ENCODE measurements at places on chromosomes 11 and 22.
A peak's percentile ranks its signal among the peaks of the same experiment; 100 is the strongest.

- no peak for DNase-seq
Observed at GRCh38 chr11:535210-535518, 212 bp downstream of the HRAS start.

DNA sequence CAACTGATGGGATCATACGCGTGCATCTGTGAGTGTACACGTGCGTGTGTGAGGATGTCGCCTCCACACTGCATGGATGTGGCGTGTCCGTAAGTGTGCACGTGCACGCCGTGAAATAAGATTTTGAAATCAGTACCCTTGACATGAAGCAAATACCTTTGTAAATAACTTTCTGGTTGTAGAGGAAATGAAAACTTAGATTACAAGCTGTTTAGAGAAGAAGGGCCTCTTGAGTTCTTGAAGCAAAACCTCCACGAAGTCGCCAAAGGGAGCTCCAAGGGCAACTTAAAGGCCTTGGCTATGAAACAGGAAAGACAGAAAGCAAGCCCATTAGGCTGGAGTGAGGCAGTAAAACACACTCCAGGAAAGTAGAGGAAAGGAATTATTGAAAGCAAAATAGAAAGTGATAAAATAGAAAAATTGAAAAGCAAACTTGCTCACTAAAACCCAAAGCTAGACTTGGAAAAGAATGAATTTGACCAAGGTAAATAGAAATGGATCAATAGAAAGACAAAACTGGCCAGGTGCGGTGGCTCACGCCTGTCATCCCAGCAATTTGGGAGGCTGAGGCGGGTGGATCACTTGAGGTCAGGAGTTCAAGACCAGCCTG, 29.7 kb upstream of the TOLLIP start:
- no peak for DNase-seq

DNA sequence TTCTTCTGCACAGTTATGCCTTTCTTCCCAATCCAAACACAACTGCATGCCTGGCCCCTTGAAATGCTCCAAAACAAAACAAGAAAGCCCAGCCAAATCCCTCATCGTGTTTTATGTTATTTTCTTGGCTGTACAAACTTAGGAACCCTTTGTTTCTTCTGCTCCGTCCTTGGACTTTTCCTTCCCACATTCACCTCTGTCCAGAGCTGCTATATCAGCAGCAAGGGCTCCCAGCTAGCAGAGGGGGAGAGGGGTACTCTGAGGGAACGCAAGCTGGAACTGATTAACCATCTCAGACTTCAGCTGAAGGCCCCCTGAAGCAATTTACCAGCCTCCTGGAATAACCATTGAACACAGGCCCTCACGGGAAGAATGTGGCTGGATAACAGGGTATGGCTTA, 214.7 kb downstream of the TENM4 start:
- no peak for DNase-seq

- no peak for DNase-seq
Observed at GRCh38 chr22:40020956-40021355, 26.2 kb downstream of the FAM83F start.

DNA sequence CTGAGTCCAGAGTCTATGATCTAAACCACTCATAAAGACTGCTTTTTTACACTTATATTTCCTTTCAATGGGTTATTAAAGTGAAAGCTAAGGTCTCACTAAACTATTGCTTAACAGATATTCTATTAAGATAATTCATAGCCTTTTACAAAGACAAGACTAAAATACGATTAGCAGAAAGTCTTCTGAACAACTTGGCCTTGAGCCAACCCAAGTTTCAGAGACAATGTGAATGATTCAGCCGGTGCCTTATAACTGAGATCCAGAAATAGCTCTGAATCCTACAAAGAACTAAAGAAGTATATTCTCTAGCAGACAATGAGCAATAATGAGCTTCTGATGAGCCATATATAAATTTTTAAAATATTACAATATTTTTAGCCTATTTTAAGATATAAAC, 41.5 kb upstream of the CARD18 start:
- no peak for DNase-seq

DNA sequence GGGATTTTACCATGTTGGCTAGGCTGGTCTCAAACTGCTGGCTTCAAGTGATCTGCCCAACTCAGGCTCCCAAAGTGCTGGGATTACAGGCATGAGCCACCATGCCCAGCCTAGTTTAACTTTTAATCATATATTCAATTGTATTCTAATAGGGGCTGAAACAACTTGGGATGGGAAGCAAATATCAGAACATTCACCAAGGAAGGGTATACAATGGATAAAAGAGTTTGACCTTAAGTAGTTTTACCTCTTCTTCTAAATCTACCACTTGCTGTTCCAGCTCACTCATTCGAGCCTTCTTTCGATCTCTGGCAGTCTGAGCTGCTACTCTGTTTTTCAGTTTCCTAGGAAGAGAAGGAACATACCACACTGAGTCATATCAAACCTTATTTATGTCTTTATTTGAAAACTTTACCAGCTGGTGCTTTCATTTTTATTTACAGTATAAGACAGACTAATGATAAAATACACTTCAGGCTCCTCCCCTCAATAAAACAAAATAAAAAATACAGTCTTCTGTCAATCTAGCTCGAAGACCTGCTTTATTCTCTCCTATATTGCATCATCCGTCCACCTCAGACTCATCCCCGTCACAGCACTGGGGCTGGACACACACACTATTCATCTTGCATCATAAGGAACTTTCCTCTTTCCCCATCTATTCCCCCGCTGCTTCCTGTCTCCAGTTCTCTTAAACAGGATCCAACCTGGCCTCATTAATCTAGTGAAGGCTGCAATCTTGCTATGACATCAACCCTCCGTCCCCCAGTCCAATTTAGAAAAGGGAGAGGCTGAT, 1.4 kb downstream of the XBP1 start:
- no peak for DNase-seq

GRCh38 chr11:103051981-103052380, 40.0 kb downstream of the DCUN1D5 start:
- DNase-seq, result no peak

GRCh38 chr11:44936525-44936924, 14.2 kb downstream of the TP53I11 start:
- peak; percentile 79 for DNase-seq

DNA sequence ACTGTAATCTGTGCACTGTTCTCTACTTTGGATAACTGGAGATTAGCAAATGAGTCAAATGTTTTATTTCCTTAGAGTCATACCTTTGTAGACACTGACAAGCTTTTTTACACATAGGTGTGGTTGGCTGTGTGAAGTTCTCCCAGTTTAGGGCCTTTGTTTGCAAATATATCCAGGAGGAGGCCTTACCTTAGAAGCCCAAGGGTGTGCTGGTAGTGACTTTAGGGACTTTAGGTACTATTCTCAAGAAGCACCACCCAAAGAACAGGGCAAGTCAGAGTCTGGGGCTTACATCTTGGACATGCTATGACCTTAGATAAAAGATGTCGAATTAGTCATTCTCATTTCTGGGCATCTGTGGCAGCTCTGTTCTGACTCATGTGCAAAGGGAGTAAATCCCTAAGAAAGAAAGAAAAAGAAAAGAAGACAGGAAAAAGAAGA, 4.8 kb upstream of the FAR1 start:
- no peak for DNase-seq

DNA sequence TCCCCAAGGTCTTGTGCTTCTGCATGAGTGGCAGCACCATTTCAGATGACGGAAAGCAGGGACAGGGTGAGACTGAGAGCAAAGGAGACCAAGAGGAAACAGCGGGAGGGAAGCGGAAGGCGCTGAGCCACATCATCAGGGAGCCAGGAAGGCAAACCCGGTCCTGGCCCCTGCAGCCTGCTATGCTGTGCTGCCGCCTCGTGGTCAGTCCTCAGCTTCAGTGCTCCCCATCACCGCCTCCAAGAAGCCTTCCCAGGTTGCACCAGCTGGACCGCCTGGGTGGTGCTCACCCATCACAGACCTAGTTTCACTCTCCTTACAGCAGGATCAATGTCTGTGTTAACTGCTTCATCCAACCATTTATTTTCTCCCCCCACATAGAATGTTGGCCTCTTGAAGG, 73.0 kb upstream of the PHF21B start:
- DNase-seq, result no peak

- DNase-seq, result no peak
Observed at GRCh38 chr11:101686514-101686913, 102.7 kb upstream of the TRPC6 start.

GRCh38 chr22:37482244-37482643, 3.9 kb downstream of the MFNG start:
- DNase-seq, result no peak

GRCh38 chr11:109791337-109791736, 301.9 kb upstream of the ZC3H12C start:
- no peak for DNase-seq

- DNase-seq, result no peak
Observed at GRCh38 chr22:20840646-20841371, 17.8 kb downstream of the PI4KA start.

- peak; percentile 53 for DNase-seq
Observed at GRCh38 chr22:41699264-41700107, at the start of gene MEI1. Gene MEI1 (plus strand): TSS chr22:41699503. CDS start chr22:41699539, 36 bp downstream.

DNA sequence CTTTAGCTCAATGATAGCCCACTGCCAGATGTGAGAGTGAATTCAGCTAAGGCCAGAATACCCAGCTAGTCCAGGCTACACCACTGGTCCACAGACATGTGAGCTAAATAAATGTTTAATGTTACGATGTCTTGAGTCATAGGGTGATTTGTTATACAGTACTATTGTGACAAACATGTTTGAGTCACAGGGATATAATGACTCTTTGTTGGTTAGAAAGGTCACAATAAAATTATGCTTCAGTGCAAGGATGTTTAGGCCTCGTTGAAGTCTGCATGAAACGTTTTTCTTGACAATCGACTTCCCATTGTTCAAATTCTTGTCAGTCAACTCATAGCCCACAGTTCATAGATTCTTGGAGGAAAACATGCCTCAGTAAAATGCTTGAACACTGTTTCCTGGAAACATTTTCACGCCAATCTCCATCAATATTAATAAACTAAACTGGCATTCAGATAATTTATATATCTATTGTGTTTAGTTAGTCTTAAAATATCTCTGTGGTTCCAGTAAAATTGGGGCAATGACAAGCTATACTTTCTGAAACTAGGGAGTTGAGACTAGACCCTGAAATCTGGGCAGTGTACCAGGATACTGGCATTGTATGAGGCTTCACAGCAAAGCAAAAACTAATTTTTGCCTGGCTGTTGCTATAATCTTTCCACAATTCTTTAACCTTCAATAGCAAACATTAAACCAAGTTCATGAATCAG, 650.8 kb upstream of the KIRREL3 start:
- no peak for DNase-seq

DNA sequence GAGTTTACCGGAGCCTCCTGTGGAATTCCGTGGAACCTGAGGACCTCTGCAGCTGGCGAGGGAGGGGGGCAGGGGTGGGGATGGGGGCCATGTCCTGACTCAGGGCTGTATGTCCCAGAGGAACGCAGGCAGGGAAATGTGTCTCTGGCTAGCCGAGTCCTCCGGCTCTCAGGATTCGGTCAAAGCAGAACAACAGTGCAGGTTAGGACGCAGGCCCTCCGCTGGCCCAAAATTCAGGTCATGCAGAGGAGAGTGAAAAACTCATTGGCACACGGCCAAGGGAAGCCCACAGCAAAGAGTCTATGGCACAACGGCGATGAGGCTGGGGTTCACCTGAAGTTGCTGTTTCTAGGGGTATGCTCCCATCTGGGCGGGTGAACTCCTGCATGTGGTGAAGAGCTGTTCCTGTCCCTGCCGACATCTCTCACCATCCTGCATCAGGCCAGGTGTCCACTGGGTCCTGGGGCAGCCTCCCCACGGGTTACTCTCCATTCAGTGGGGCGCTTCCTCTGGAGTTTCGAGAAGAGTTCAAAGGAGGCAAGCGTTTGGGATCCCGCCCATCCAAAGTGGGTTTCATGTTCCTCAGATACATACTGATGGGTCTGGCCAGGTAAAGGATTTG, 1055.3 kb downstream of the BRD1 start:
- no peak for DNase-seq

DNA sequence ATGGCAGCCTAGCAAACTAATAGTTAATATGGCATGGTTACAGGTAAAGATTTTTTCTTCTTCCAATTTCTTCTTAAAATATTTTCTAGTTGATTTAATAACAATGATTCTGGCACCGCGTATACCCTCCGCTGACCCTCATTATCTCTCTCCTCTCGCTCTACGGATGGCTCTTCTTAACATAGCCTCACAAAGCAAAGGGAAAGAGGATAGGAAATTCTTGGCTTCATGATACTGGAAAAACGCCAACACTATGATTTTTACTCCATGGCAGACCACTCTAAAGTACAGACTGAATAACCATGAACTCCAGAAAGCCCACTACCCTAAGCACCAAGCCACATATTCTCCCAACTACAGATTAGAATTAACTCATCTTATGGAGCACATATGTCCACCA, 6.1 kb downstream of the PI4KA start:
- no peak for DNase-seq

DNA sequence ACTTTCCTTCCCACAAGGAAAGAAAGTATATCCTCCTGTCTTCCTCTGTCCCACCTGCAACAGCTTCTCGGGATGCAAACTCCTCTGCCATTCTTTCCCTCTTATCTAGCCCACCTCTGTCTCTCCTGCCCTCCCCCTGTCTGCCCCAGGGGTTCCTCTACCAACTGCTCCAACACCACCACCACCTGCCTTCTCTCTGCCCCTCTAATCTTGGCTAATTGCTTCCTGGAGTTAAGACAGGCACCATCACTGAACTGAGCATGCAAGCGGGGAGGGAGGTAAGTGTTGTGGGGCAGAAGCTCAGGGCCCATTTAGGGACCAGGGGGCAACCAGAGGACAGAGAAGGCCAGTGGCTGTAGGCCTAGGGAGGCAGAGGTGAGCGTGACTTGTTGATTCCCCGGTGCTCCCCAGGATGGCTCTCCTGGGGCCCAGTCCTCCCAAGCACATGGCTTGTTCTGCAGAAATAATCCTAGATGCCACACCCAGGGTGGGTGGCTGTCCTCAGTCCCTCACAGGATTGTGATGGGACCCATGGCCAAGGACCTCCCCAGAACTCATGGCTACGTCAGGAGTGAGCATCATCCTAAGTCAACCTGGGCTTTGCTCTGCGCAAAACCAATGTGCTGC, 111.1 kb downstream of the TP53I11 start:
- no peak for DNase-seq

- no peak for DNase-seq
Observed at GRCh38 chr22:17810570-17811116, 36.4 kb upstream of the BID start.

GRCh38 chr11:2222451-2222850, 47.9 kb downstream of the ASCL2 start:
- DNase-seq, result no peak

DNA sequence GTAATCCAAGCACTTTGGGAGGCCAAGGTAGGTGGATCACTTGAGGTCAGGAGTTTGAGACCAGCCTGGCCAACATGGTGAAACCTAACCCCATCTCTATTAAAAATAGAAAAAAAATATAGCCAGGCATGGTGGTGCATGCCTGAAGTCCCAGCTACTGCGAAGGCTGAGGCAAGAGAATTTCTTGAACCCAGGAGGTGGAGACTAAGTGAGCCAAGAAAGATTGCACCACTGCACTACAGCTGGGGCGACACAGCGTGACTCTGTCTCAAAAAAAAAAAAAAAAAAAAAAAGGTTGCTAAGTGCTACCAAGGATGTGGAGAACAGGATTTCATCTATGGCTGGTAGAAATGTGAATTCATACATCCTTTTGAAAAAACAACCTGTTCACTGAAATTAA, 36.6 kb downstream of the ATG16L2 start:
- DNase-seq, result no peak
